ENCODE measurements at places on chromosomes 2 and 18.

DNA sequence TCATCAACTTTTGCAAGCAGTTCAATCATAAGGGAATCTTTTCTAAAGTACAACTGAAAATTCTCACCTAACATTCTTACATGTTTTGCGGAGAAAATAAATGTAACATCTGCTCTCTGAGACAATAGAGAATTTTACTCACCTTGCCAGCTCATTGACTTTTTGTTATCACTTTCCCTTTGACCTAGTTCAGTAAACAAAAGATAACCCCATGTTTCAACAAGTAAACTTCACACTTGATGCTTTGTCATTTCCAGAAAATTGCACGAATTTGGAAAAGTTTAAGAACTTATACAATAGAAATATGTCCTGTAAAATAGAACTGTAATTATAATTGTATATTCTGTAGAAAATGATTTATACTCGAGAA lies 1110.0 kb upstream of the ACVR2A start:
- no peak for DNase-seq

DNA sequence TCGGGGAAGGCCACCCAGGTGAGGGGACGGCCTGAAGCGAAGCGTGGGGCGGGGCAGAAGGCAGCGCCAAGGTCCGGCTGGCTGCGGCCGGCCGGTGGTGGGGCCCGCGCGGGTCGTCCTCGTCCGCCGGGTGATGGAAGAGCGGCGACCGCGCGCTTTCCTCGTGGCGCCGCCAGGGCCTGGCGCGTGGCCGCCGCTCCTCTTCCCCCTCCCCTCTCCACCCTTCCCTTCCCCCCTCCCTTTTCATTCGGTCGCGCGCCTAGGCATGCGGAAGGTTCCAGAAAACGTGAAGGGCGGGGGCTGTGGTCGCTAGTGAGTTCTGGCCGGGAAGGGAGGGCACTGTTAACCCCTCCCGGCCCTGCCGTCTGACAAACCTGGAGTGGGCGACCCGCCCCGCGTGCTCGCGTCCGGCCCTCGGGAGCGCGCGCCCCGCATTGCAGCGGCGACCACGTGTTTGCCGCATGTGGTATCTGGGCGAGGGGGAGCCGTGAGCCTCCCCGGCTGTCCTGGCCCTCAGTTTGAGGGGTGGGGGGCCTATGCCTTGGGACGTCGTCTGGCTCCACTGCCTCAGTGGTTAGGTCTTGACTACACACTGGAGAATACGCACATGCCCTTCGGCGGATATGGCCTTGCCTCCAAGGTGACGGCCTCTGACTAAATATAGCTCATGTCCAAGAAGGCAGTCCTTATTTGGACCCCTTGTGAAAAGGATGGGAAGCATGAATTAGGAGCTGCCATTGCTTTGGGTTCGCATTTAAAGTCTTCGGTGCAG lies 579 bp downstream of the MAT2A start:
- DNase-seq, result peak; percentile 71

- no peak for DNase-seq
Observed at GRCh38 chr2:155842103-155842502, 490.4 kb downstream of the NR4A2 start.

DNA sequence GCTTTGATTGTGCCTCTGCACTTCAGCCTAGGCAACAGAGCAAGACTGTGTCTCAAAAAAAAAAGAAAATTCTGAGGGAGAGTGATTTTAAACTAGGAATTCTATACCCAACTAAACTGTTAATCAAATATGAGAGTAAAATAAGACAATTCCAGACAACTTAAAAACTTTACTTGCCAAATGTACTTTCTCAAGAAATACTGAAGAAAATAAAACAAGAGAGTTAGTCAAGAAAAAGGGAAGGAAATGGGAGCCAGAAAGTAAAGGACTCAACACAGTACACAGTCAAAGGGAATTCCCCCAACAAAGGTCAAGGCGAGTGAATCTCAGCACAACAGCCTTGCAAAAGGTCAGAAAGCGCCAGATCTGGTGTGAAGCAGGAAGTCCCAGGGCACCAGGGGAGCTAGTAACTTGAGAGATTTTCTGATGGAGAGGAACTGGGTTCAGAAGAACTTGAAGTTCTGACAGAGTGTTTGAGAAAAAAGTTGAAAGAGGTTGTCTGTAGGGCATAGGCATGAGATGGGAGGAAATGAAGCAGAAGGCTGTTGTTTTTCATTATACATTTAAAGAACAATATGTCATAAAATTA lies 22.6 kb upstream of the TBC1D8 start:
- DNase-seq, result peak; percentile 75

GRCh38 chr2:193583638-193584400 lies 1389.1 kb upstream of the TMEFF2 start:
- DNase-seq, result no peak
